ENCODE measurements at places on chromosomes 7 and 10.

- DNase-seq: peak; percentile 42
These were observed 40.4 kb upstream of the BPGM start for GRCh38 chr7:134605978-134606923.

GRCh38 chr10:58951746-58952145 lies 224.7 kb upstream of the PHYHIPL start:
- no peak for DNase-seq

DNA sequence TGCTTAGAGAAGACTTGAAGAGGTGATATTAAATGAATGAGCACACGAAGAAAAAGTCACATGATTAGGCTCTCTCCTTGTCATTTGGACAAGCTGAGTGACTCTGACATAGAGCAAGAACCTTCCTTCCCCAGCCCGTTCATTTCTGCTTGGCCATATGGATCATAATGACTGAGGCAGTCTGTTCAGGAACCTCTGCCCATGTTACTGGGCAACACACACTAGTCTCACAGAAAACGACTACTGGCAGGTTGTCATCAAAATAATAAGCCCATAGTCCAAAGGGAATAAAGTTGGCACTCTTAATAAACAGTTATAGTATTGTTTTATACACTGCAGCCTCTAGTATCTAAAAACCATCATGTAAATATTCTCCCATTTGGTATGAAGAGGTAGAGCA lies 635.0 kb downstream of the REEP3 start:
- no peak for DNase-seq

GRCh38 chr7:12549106-12549505 lies 21.4 kb upstream of the SCIN start:
- DNase-seq: no peak

DNA sequence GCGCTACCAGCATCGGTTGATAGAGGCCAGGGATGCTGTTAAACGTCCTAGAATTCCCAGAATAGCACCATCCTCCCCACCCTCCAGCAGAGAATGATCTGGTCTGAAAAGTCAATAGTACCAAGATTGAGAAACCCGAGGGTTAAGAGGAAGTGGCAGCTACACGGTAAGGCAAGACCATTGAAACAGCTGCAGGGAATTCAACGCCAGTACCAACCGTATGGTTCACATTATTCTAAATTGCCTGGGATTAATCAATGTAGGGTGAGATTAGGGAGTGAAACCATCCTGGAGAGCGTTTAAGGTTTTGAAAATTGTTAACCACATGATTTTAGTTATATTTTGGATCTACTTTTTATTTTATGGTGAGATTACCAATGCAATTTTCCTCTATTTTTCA lies 352.2 kb downstream of the PRPF18 start:
- no peak for DNase-seq

DNA sequence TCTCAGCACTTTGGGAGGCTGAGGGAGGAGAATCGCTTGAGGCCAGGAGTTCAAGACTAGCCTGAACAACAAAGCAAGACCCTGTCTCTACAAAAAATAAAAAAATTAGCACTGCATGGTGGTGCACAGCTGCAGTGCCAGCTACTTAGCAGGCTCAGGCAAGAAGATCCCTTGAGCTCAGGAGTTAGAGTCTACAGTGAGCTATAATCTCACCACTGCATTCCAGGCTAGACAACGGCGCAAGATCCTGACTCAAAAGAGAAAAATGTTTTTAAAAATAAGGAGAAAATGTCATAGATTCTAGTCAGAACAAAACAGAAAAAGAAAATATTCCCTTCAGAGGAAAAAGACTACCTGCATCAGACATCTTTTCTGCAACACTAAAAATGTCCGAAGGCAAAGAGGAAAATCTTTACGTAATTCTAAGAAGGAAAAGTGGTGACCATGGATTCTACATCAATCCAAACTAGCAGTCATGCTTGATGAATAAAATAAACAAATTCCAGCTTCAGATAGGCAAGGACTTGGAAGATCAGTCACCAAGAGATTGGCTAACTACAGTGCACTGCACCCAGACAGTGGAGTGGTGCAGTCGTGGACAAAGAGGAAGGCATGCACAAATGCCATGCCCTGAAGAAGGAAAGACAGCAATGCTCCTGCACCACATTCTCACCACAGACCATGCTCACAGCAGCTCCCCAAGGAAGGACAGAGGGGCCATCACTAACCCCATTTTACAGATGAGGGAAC lies 54.3 kb downstream of the ERCC6 start:
- no peak for DNase-seq

DNA sequence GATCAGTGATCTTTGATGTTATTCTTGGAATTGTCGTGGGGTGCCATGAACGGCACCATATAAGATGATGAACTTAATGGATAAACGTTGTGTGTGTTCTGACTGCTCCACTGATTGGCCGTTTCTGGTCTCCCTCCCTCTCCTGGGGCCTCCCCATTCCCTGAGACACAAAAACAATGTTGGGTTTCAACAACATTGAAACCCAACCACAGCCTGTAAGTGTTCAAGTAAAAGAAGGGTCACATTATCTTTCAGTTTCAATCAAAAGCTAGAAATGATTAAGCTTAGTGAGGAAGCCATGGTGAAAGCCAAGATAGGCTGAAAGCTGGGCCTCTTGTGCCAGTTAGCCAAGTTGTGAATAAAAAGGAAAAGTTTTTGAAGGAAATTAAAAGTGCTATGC lies 19.5 kb downstream of the EN2 start:
- no peak for DNase-seq

DNA sequence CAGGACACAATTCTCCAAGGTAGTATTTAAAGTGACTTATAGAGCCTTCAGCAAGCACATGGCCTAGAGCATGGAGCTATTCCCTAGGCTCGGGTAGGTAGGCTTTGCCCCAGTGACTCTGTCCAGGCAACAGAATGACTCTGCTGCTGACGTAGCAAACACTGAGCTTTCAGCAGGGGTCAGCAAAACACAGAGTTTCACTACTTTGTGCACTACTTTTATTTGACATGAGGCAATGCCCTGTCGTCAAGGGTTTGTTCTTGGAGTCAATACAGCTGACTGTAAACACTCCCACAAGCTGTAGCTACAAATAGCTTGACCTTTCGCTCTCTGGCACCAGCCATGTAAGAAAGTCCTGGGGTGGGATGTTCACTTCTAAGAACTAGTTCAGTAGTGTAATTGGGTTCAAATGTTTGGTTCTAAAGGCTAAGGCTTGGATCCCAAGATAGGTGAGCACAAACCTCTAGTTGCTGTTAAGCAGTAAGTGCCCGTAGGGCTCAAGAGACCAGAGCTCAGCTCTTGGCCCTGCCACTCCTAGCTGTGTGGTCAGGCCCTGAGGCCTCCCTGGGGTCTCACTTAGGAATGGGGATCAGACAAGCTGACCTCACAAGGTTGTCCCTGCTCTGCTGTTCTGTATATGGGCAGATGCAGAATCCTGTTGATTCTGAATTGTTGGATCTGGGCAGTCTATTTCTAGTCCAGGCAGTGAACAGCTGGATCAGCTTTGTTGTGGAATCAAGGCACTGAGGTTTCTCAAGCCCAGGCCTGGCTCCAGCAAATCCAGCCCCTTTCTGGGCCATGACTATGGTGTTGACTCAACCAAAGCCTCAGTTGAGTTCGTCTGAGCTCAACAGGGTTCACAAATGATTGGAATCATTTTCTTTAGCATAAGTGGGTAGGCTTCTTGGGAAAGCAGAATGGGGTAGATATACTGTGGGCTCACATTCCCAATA lies 10.7 kb downstream of the NODAL start:
- DNase-seq: no peak

- no peak for DNase-seq
These were observed 184.2 kb upstream of the TMEM196 start for GRCh38 chr7:19957664-19958063.

GRCh38 chr7:131506597-131506996 lies 49.8 kb downstream of the PODXL start:
- DNase-seq: no peak

DNA sequence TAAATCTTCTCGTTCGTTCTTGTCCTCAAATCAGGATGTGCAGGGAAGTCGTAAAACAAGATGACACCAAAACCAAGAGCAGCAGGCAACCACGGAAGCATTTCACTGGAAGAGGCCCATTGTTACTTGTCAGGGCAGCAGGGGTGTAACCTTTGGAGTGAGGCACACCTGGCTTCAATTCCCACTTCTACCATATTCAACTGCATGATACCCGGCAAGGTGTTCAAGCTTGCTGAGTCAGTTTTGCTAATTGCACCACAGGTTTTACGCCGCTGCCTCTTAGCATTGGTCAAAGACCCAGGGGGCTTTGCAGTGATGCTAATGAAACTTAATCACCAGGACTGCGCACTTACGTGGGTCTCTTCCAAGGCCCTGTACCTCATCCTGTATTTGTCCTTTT lies 50.0 kb upstream of the PTER start:
- DNase-seq: no peak

DNA sequence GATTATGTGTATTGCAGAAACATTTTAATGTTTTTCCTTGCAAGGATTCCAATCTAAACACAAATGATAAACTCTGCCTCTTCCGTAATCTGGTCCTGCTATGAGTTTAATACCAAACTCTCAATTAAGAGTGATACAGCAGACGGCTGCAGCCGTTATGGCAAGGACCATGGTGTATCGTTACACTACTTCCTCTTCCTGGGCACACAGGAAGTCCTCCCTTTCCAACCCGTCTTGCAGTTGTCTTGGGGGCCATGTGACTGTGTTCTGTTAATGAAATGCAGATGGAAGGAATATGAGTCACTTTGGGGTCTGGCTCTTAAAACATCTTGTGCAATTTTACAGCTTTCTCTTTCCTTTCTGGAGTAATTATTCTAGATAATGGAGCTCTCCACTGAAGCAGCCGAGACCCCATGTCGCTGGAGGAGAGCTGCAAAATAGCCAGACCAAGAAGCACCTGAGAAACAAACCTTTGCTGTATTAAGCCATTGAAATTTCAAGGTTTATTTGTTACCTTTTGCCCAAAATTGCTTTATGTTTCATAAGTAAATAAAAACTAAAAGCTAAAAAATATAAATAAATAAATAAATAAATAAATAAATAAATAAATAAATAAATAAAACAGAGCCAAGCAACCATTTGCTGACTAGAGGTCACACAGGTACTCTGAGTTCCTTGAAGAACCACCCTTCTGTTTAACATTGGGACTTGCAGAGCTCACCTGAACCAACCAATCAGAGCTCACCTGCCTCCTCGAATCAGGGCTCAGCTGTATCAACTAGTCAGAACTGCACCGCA lies 74.7 kb downstream of the FRMPD2 start:
- no peak for DNase-seq

DNA sequence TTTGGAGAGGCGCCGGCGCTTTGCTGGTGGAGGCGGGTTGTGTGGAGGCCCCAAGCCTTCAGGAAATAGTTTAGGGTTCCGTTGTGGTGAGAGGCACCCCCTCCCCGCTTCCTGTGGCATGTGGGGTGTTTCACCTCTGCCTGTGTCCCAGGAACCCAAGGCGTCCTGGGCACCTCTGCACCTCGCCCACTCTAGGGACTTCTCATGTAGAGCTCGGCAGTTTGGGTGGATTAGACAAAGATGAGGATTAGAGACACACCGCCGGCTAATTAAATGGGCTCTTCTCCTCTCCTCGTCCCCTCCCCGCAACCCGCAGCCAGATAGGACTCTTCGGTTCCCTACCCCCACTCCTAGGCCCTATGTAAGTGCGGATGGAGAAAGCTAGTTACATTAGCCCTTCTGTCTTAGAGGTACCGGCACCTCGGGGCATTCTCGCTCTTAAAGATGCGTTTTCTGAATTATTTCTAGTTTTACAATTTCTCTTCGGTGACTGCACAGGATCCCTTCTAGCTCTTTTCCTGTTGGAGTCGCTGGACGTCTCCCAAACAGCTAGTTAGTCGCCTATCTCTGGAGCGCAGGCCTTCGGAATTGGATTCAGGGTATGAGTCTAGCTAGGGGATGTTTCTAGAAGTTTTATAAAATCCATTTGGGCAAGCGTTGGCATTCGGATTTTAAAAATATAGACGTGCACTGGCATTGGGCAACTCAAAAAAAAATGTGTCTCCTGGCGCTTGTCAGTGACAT lies 7.8 kb downstream of the PTF1A start:
- DNase-seq: no peak

DNA sequence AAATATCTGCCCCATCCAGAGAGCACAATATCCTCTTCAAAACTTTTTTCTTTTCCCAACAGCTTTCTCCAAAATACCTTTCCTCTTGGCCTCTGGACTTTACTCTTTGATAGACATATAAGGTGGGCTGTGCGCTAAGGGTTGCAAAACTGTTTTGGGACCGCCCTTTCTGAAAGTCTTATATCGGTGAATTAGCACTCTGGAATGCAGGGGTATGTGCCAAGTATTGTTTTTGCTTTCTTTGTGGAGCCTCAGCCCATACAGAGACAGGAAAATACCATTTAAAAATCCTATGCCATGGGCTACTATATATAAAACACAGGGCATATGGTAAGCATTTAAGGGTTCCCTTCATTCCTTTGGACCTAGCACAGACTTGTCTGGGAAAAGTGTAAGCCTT lies 37.7 kb downstream of the PPP1R17 start:
- DNase-seq: no peak

DNA sequence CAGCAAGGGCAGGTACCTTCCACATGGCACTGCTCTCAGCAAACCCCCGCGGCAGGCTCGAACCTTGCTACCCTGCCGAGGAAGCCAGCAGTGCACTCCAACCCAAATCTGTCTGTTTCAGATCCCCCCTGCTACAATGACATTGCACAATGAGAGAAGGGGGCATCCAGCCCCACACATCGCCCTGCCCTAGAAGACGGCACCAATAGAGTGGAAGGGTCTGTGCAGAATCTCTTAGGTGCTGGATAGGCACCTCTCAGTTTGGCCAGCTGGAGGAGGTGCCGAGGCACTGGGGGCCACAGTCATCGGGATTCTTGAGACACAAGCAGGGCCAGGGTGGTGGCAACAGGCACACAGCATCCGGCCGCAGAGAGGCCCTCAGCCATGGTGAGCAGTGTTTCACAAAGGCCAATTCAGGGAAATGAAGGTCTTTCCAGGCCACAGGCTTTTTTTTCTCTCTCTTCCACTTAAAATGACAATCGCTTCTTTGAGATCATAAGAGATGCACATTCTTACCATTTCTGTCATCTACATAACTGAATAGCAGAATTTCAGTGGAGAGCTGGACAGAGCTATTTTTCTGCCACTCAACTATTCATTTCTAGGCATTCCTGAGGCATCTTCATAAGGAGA lies 281.3 kb downstream of the TNS3 start:
- DNase-seq: no peak

- DNase-seq: no peak
These were observed 35.8 kb upstream of the LYZL1 start for GRCh38 chr10:29252811-29253689.

- DNase-seq: no peak
These were observed 83.7 kb downstream of the CACNB2 start for GRCh38 chr10:18223898-18224297.

Measured in stimulated activated CD4-positive, alpha-beta T cell treated with anti-CD3 and anti-CD28 coated beads, TNF-alpha, amount 100 ng/mL, for 24 hours (primary cell).